ENCODE measurements at places on chromosomes 3 and 15.
A peak's percentile ranks its signal among the peaks of the same experiment; 100 is the strongest.

GRCh38 chr3:141412936-141413354 is 44.6 kb downstream of the ZBTB38 start:
- no peak for DNase-seq
- peaks cover 69% of the 10 kb centered on the region for H3K4me1 ChIP-seq
- H3K27ac ChIP-seq: peak overlapping the region; percentile 99
- H3K27me3 ChIP-seq: no peaks in the 10 kb centered on the region
- peaks cover 58% of the 10 kb centered on the region for H3K36me3 ChIP-seq

GRCh38 chr15:89803941-89804800 is 10.5 kb downstream of the ANPEP start:
- no peak overlapping the region for H3K27ac ChIP-seq
- DNase-seq: no peak
- no peaks in the 10 kb centered on the region for H3K36me3 ChIP-seq
- H3K27me3 ChIP-seq: no peaks in the 10 kb centered on the region
- H3K4me1 ChIP-seq: no peaks in the 10 kb centered on the region

GRCh38 chr3:153783741-153784480 is 337.3 kb upstream of the ARHGEF26 start:
- no peaks in the 10 kb centered on the region for H3K36me3 ChIP-seq
- no peaks in the 10 kb centered on the region for H3K4me1 ChIP-seq
- H3K27me3 ChIP-seq: peaks cover 7% of the 10 kb centered on the region
- H3K4me3 ChIP-seq: no peak overlapping the region

GRCh38 chr15:65337436-65338070 is 33.1 kb downstream of the RNU5B-1 start:
- no peak for DNase-seq
- peaks cover 7% of the 10 kb centered on the region for H3K27me3 ChIP-seq
- H3K27ac ChIP-seq: no peak overlapping the region
- H3K36me3 ChIP-seq: no peaks in the 10 kb centered on the region
- no peak overlapping the region for H3K4me3 ChIP-seq
- H3K4me1 ChIP-seq: peaks cover 4% of the 10 kb centered on the region

DNA sequence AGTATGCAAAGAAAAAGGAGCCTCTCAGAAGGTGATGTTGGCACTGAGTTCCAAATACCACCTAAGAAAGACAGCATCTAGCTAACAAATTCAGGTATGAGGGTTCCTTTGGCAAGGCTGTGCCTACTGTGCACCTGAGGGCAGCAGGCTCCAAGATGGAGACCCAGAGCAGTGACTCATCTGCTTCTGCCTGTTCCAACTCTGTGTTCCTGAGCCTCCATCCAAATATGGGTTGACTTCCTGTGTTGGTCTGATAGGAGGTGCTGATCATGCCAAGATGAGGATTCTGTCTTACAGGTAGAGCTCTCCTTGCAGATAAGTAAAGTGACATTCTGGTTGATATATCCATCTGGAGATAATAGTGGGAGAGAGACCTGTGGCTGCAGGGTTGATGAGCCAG is 26.0 kb downstream of the SV2B start:
- no peaks in the 10 kb centered on the region for H3K36me3 ChIP-seq
- no peaks in the 10 kb centered on the region for H3K4me1 ChIP-seq
- no peak overlapping the region for H3K4me3 ChIP-seq
- DNase-seq: no peak
- no peak overlapping the region for H3K27ac ChIP-seq
- peaks cover 17% of the 10 kb centered on the region for H3K27me3 ChIP-seq

GRCh38 chr3:191380001-191380400 is 49.7 kb upstream of the UTS2B start:
- no peak overlapping the region for H3K27ac ChIP-seq
- no peaks in the 10 kb centered on the region for H3K27me3 ChIP-seq
- no peak overlapping the region for H3K4me3 ChIP-seq
- DNase-seq: no peak
- peaks cover 4% of the 10 kb centered on the region for H3K36me3 ChIP-seq
- H3K4me1 ChIP-seq: peaks cover 1% of the 10 kb centered on the region

DNA sequence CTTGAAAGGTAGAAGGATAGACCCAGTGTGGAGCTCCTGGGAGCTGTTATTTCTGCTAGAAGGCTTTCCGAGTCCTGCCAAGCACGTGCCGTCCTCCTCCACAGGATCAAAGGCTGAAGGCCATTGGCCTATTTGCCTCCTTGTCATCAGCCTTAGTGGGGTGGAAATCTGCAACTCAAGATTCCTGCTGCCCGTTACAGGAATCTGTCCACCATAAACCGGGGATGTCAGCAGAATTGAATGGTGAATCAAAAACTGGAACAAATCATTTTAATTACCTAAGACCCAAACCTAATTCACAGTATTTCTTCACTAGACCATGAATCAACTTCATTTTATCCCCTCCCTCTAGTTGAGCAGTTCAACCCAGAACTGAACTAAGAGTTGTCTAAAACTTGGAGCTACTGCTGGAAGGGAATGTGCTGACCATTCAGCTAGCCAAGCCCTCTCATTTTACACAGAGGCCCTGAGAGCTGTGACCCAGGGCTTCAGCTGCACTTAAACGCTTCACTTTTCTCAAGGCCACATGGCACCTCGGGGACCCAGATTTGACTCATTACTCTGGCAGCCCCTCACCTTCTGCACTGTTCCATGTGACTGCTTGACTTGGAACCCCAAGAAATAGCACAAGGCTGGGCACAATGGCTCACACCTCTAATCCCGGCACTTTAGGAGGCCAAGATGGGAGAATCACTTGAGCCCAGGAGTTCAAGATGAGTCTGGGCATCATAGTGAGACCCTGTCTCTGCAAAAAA is 36.8 kb upstream of the KIF23 start:
- no peak for DNase-seq
- no peaks in the 10 kb centered on the region for H3K36me3 ChIP-seq
- no peaks in the 10 kb centered on the region for H3K4me1 ChIP-seq
- no peak overlapping the region for H3K4me3 ChIP-seq
- H3K27ac ChIP-seq: no peak overlapping the region

GRCh38 chr15:64636556-64636955 is 138.8 kb downstream of the RBPMS2 start:
- no peak overlapping the region for H3K4me3 ChIP-seq
- peaks cover 53% of the 10 kb centered on the region for H3K4me1 ChIP-seq
- H3K36me3 ChIP-seq: peaks cover 26% of the 10 kb centered on the region

- H3K27me3 ChIP-seq: peaks cover 3% of the 10 kb centered on the region
- peaks cover 12% of the 10 kb centered on the region for H3K36me3 ChIP-seq
- H3K4me3 ChIP-seq: no peak overlapping the region
- DNase-seq: no peak
- peaks cover 29% of the 10 kb centered on the region for H3K4me1 ChIP-seq
- no peak overlapping the region for H3K27ac ChIP-seq
These were observed 3.6 kb upstream of the ATOSA start for GRCh38 chr15:52682781-52683180.

- no peaks in the 10 kb centered on the region for H3K36me3 ChIP-seq
- H3K27ac ChIP-seq: no peak overlapping the region
- H3K27me3 ChIP-seq: no peaks in the 10 kb centered on the region
- no peak for DNase-seq
- no peaks in the 10 kb centered on the region for H3K4me1 ChIP-seq
- no peak overlapping the region for H3K4me3 ChIP-seq
These were observed 109.6 kb downstream of the ADAMTS9 start for GRCh38 chr3:64578062-64578770.

DNA sequence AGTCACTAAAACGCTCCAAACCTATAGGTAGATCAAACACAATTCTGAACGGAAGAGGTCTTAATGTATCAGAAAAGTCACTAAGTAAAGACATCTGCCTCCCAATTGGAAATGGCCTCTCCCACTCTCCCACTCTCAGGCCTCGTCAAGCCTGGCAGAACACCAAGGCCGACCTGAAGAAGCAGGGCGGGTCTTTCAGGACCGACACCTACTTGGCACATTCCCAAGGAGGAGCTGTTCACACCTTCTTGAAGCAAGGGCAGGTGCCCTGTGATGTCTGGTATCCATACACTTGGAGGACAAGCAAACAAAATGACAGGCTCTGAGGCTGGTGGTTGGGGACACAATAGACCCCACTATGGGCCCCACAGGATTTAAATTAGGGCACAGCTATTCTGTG is 30.0 kb downstream of the XXYLT1 start:
- no peak overlapping the region for H3K27ac ChIP-seq
- no peak for DNase-seq
- H3K4me1 ChIP-seq: peaks cover 7% of the 10 kb centered on the region
- no peaks in the 10 kb centered on the region for H3K27me3 ChIP-seq

All from activated CD4-positive, alpha-beta memory T cell treated with anti-CD3 and anti-CD28 coated beads, Interleukin-2, amount 10 ng/mL, durations not matched to agents 7 days and 5 days (primary cell).